ENCODE measurements at places on chromosomes 6 and 20.

- DNase-seq, result no peak
Observed at GRCh38 chr6:99236010-99236409, 113.5 kb downstream of the FAXC start.

- no peak for DNase-seq
Observed at GRCh38 chr6:54299542-54300269, 8.5 kb upstream of the TINAG start.

- DNase-seq, result no peak
Observed at GRCh38 chr6:92828788-92829187, 590.6 kb downstream of the EPHA7 start.

- DNase-seq, result no peak
Observed at GRCh38 chr6:39043776-39044175, 4.8 kb upstream of the GLP1R start.

- no peak for DNase-seq
Observed at GRCh38 chr6:93962566-93962965, 543.2 kb upstream of the EPHA7 start.

All from thymus (tissue), 14 donors.